ENCODE measurements at places on chromosomes 12 and 14.

- peak; percentile 90 for DNase-seq
These were observed 13.3 kb upstream of the EIF4B start for GRCh38 chr12:52992699-52993557.

GRCh38 chr12:109946505-109946904 lies 46.4 kb downstream of the TCHP start:
- DNase-seq, result no peak

- DNase-seq, result peak; percentile 57
These were observed 63.8 kb downstream of the FBXO33 start for GRCh38 chr14:39368261-39368959.

GRCh38 chr12:112963227-112963861 lies 15.0 kb upstream of the OAS2 start:
- DNase-seq, result no peak

GRCh38 chr14:55600784-55601561 lies 21.0 kb downstream of the KTN1 start:
- DNase-seq, result no peak

GRCh38 chr12:112309797-112310196 lies 72.4 kb downstream of the HECTD4 start:
- DNase-seq, result no peak

GRCh38 chr12:132305560-132305966 lies 23.8 kb downstream of the GALNT9 start:
- DNase-seq, result no peak

All from small intestine (tissue), 16 donors.